ENCODE measurements at places on chromosomes 1 and 21.

GRCh38 chr21:43866659-43867331 lies 1.8 kb downstream of the AGPAT3 start:
- no peak for DNase-seq

GRCh38 chr1:67785847-67786753 lies 47.2 kb downstream of the GNG12 start:
- no peak for DNase-seq

- peak; percentile 6 for DNase-seq
These were observed 288.8 kb downstream of the DPYD start for GRCh38 chr1:97632075-97632474.

- no peak for DNase-seq
These were observed 3.7 kb upstream of the QSOX1 start for GRCh38 chr1:180150982-180151381.

DNA sequence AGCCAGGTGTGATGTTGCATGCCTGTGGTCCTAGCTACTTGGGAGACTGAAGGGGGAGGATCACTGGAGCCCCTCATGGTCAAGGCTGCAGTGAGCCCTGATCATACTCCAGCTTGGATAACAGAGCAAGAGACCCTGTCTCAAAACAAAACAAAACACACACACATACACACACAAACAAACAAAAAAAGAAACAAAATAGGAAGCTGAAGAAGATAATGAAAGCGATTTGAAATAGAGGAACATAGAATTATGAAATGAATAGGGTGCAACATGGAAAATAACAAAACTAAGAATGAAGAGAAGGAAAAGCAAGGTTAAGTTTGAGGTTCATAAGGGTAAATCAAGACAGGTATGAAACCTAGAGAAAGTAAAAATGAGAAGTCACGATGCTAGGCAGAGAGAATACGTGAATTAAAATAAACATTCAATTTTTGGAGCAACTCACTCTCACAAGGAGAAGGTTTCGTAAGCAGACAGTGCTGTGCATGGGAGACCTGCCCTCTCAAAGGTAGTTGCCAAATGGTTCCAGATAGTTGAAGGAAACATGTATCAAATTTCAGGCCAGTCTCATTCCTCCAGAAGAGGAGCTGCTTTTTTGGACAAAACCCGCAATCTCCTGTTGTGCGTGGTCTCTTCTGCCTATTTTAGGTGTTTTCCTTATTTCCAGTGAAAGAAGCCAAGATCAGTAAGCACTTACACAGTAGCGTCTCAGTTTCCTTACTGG lies 3.3 kb downstream of the CD46 start:
- DNase-seq = peak; percentile 21

- DNase-seq = no peak
These were observed 19.6 kb downstream of the CCSAP start for GRCh38 chr1:229323201-229323600.

- no peak for DNase-seq
These were observed 22.1 kb downstream of the MRAP start for GRCh38 chr21:32320726-32321125.

DNA sequence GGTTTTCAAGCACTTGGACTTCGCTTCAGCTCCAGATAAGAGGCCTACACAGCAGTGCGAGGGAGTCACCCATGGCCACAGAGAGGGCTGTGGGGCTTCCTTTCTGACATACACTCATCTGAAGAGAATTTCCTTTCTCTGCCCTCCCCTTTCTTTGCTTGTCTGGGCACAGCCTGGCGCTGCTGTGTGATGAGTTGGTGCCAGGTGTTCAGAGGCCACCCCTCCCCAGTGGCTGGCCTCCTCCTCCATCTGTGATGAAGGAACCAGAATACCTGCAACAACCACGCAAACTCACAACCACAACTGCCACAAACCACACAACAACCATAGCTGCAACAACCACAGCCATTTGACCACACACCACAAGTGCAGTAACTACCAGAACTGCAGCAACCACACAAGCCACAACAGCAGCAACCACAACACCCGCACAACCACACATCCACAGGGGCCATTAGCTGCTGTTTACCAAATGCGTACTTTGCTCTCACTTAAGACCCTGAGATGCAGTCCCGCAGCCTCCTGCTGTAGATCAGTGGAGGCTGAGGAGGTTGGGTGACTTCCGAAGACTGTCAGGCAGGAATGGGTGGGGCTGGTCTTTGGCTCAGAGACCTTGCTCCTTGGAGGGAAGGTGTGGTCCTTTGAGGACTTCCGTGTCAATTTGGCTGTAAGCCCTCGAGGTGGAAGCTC lies 71.1 kb downstream of the IER5 start:
- no peak for DNase-seq

- no peak for DNase-seq
These were observed 156.6 kb downstream of the SIPA1L2 start for GRCh38 chr1:232473324-232473723.

DNA sequence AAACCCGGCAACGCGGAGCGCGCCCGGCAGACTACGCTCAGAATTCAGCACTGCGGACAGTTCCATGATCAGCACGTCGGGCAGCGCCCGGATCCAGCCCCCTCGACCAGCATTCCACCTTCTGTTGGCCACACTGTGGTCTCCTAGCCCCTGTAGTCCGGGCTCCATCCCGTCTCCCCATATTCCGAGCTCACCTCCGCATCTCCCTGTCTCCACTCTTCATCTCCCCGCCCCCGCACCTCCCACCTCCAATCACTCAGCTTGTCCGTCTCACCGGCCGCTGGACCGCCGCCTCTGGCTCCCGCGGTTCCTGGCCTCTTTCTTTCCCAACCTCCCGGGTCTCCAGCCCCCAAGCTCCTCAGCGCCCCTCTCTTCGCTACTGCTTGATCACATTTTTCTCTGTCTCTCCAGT lies 500 bp downstream of the EPHA10 start:
- DNase-seq = peak; percentile 9

DNA sequence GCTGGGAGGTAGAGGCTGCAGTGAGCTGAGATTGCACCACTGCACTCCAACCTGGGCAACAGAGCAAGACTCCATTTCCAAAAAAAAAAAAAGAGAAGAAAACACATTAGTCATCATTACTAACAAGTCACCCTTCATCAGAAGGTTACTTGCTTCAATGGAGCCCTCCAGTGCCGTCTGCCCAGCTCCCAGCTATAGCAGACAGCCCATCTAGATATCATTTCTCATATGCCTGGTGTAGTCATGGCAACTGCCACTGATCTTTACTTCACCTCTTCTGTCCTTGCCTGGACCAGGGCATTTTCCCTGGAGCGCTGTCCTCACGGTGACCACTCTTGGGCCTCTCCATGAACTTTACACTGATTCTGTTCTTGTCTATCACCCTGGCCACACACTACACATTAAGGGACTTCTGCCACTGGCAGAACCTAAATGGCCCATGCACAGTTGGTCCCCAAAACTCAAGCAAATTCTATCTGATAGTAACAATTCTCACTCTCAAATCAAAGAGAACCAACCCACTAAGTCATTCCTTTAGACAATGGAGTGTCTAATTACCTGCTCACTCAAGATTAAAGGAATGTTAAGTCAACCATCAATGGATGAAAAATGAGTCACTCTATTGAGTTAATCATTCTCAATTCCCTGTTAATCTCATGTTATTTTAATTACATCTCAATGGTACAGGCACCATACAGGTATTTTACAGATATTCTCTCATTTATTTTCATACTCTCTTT lies 12.9 kb downstream of the GPA33 start:
- peak; percentile 97 for DNase-seq

GRCh38 chr1:166627558-166627957 lies 211.7 kb upstream of the POGK start:
- no peak for DNase-seq

- DNase-seq = no peak
These were observed at the start of gene CATSPER4 for GRCh38 chr1:26190373-26190987. TSS of gene CATSPER4 (plus strand) at chr1:26190602. CDS start at chr1:26190628, 26 bp downstream.

DNA sequence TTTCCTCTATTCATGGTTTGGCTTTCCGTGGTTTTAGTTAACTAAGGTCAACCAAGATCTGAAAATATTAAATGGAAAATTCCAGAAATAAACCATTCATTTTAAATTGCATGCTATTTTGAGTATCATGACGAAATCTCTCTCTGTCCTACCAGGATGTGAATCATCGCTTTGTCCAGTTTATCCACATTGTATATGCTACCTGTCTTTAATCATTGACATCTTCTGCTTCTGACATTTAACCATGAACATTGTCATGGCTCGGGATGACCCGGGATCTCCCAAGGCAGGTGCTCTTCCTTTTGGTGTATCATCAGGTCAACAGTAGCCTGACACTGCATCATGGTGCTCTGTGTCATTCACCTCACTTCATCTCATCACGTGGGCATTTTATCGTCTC lies 125.5 kb upstream of the HNRNPU start:
- DNase-seq = peak; percentile 78

DNA sequence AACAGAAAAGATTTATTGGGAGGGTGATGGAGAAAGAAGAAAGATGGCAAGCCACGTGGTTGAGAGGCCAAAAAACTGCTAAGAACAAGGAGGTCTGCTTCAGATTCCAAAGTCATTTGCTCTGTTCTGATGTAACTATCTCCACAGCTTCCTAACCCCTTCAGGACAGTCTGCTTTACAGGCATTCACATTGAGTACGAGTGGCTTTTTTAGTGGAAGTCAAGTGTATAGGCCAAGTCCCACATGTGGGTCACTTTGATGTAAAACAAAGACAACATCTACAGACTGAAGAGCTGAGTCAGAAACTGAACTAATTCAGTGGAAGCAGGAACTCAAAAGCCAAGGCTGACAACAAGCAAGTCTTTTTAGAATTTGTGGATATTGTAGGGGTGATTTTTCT lies 128.7 kb upstream of the F3 start:
- no peak for DNase-seq

- no peak for DNase-seq
These were observed 42.4 kb downstream of the RIMS3 start for GRCh38 chr1:40622936-40623629.

- DNase-seq = no peak
These were observed 1.3 kb upstream of the EFNA4 start for GRCh38 chr1:155062151-155062686.

- DNase-seq = no peak
These were observed 42.1 kb upstream of the ATP2B4 start for GRCh38 chr1:203584507-203584906.

- no peak for DNase-seq
These were observed 34.9 kb downstream of the AADACL4 start for GRCh38 chr1:12678820-12679219.

- DNase-seq = no peak
These were observed 178.8 kb downstream of the SDCCAG8 start for GRCh38 chr1:243434594-243434993.

DNA sequence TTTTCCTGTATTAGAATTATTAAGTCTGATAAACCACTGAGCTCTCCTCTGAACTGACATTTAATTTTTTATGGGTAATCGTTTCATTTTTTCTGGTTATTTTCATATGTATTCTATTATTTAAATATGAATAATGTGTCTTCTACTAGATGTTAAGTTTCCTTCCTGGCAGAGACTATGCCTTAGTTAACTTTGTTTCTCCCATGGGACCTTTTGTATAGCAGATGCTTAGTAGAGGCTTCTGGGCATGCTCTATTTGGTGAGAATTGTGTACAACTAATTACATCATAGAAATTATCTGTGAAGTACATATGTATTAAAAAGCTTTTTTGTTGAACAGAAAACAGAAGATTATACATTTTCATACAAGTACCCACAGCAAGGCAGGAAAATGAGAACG lies 23.4 kb downstream of the CTBS start:
- DNase-seq = no peak

DNA sequence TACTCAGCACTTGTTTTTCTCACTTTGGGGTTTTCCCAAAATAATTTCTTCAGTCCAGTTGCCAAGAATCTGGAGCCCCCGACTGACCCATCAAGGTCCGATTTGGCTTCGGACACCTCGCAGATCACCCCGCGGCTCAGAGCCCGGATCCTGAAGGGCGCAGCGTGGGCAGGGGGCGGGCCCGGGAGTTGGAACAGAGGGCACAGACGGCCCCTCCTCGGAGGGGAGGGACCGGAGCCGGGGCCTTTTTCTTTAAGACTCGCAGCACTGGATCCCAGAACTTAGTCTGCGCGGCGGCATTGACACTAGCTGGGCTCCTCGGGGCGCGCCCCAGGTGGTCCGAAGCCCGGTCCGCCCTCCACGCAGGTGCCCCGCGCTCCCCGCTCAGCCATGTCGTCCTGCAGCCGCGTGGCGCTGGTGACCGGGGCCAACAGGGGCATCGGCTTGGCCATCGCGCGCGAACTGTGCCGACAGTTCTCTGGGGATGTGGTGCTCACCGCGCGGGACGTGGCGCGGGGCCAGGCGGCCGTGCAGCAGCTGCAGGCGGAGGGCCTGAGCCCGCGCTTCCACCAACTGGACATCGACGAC lies at the start of gene CBR3:
TSS of gene CBR3 (plus strand) at position 277 of the 588 bp plus-strand sequence. CDS start at position 391, 114 bp downstream.
- DNase-seq = no peak

DNA sequence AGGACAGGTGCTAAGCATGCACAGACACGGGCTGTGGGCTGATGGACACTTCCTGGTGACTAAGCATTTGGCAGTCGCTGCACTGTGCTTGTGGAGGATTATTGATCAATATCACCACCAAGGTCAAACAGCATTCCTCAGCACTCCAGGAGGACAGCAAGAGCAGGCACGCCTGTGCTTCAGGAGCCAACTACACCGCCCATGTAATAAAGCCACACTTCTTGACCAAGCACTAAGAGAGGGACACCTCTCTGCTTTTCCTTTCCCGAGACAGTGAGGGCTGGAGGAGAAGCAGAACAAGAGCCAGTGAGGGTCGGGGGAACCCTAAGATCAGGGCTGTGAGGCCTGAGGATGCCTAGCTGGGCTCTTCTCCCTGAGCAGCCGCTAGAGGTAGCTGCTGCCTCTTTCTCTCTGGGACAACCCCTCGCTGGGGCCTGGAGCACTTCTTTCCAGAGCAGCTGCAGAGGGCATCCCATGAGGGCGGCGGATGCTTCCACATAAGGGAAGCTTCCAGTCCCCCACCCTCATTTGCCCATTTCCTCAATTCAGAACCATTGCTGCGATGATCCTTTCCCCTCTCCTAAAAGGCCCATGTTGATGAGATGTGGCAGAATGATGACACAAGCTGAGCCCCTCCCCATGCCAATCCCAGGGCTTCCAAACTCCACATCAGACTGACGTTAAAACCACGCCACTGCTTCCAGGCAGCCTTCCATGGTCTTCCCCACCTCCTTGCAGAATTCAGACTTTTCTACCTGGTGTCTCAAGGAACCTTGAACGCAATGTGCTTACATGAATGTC lies 19.1 kb downstream of the RAB7B start:
- peak; percentile 53 for DNase-seq

DNA sequence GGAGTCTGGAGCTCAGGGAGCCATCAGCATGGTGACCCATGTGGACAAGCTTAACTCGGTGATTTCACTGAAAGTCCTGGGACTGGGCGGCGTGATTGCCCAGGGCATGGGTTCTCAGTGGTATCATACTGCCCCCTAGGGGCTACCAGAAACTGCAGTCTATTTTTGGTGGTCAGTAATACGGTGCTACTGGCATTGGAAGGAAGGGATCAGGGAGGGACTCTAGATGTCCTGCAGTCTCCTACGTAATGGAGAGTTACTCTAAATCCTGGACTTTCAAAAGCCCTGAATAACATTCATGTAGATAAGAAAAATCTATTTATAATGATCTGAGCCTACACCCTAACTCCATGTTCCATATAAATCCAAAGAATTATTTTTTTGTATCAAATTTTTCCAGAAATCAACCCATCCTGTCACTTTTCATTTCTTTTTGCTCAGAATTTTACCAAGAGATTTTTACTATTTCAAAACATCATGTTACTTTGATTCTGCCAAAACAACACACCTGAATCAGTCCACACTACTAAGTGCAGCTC lies 37.3 kb downstream of the PABPC4 start:
- DNase-seq = peak; percentile 60
